CD4-positive, alpha-beta T cell treated with Interleukin-4 for 4 hours (primary cell): ENCODE measurements at places on chromosomes 3 and 15.

GRCh38 chr3:142281474-142281873, 56.1 kb upstream of the GK5 start:
- DNase-seq, result no peak

GRCh38 chr3:184315871-184316661, 1.7 kb downstream of the EIF4G1 start:
- DNase-seq, result no peak

- no peak for DNase-seq
Observed at GRCh38 chr15:90580946-90581345, 51.2 kb downstream of the CRTC3 start.

DNA sequence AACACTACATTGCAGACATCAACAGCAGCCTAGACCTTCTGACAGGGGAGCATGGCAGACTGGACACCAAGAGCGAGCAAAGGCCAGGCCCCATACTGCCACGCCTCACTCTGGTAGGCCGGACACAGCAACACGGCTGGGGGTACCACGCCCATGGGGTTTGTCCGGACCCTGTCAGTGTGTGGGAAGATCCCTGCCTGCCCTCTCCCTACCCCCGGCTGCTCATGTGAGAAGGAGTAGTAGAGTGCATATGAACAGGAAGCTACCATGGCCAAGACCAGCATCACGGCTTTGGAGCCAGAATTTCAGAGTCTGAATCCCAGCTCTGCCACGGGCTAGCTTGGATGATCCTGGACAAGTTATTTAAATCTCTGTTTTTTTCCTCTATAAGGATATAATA, 27.9 kb downstream of the ALDH1L1 start:
- DNase-seq, result no peak

GRCh38 chr3:122219242-122219872, 35.9 kb downstream of the CASR start:
- no peak for DNase-seq

DNA sequence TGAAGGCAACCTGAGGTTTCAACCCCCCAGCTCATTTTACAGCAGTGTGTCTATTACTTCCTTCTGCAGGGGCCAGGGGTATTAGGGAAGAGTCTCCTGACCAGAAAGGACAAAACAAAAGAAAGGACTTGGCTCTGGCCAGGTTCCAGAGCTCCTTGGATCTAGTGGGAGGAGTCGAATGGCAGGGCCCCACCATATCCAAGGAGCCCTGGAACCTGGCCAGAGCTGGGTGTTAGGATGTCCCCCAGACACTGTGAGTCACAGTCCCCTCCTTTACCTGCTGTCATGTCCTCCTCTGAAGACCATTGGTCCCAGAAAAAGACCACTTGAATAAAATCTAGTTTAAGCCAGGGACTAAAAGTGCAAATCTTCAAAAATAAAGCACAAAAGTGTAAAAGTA, 113.2 kb downstream of the EEFSEC start:
- no peak for DNase-seq

- no peak for DNase-seq
Observed at GRCh38 chr3:39809181-39809994, at the start of gene MYRIP. Gene MYRIP (plus strand): TSS chr3:39809609. CDS start chr3:39900817, 91,208 bp downstream.

- no peak for DNase-seq
Observed at GRCh38 chr3:82462977-82463376, 701.5 kb upstream of the GBE1 start.

GRCh38 chr3:173799060-173799816, 401.7 kb downstream of the NLGN1 start:
- no peak for DNase-seq

- no peak for DNase-seq
Observed at GRCh38 chr15:69459066-69459465, 6.4 kb downstream of the RPLP1 start.

- DNase-seq, result no peak
Observed at GRCh38 chr3:174777813-174778212, 81.3 kb upstream of the NAALADL2 start.

DNA sequence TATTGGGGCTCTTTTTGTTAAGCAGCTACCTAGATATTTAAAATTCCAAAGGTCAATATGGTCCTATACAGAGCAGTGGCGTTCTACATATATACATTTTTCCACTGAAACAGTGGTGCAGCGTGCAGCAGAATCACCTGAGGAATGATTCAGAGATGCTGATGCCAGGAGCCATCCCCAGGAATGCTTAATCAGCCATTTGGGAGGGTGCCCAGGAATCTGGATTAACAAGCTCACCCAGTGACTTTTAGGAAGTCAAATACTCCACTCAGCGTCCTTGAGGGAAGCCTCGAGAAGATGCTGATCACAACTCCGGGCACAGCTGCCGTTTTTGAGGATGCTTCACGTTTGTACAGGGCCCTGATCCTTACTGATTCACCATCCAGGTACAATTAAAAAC, 82.6 kb upstream of the ARHGEF3 start:
- no peak for DNase-seq

GRCh38 chr3:65607101-65607500, 431.6 kb downstream of the MAGI1 start:
- no peak for DNase-seq

DNA sequence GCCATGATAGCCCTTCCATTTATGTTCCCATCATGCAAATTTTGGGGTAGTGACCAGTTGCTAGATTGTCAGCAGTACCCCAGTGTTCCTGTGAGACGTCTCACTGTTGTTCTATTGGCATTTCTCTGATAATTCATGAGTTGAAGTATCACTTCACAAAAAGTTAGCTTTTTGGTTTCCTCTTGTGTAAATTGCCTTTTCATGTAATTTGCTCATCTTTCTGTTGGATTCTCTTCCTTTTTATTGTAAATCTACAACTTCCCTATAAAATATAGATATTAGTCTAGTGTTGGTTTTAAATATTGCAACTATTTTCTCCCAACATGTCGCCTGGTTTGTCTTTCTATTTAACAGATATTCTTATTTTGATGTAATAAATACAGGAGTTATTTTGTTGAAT, 7.5 kb upstream of the A4GNT start:
- no peak for DNase-seq

DNA sequence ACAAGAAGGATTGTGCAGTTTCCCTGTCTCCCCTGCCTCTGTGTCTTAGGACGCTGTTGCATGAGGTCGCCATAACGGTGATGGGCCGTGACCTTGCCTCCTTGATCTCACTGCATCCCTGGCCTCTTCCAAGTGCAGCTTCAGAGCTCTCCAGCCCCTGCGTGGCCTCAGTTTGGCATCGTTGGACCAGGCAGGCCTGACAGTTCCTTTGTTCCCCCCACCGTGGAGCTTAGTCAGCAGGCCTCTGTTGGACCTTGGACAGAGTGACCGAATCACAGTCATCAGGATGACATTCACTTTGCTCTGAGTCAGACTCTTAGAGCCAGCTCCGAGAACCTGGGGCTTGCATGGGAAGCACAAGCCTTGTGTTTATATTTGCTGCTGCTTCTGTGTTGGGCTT, 139.4 kb downstream of the OPA1 start:
- DNase-seq, result no peak

GRCh38 chr3:133489466-133490085, 83.9 kb upstream of the CDV3 start:
- no peak for DNase-seq

- no peak for DNase-seq
Observed at GRCh38 chr3:36991147-36991546, 1.8 kb downstream of the EPM2AIP1 start.

- DNase-seq, result no peak
Observed at GRCh38 chr3:109155828-109156227, 19.3 kb downstream of the C3orf85 start.

DNA sequence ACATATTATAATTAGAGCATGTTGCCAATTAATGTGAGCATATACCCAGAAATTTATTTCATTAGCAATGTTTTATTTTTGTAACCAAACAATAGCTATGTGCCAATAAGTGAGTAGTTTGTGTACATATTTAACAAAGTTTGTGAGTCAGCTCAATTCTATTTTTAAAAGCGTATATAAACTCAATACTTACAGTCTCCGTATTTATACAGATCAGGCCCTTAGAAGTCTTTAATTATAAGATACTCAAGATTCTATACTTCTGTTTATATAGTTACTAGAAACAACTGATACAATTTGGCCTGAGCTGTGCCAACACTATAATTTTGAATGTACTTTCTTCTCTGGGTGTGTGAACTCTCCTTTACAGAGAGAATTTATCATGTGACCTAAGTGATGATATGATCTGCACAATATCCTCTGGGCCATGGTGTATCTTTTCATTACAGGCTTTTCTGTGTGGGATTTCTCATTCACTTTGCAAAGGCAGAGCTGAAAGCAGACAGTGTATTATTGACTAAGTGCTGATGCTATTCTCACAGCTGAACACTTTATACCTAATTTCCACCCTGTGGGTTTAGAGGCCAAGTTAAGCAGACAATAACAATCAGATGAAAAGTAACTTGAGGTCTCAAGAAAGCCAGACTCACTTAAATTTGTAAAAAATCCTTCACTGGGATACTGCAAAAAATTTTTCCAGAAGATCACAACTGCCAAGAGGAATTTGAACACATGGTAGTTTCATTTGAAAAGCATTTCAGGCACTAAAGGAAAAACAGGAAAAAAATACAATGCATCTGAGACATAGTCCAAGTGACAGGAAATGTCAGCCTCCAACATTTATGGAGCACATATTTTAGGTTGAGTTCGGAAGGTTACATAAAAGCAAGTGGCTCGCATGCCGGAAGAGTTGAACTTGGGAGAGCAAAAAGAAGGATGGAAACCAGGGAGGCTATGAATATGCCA, 277.9 kb upstream of the SEMA6D start:
- DNase-seq, result no peak

- DNase-seq, result no peak
Observed at GRCh38 chr3:6717026-6717943, 143.6 kb upstream of the GRM7 start.
